A673 (cell line): ENCODE measurements at places on chromosomes 1 and 21.

DNA sequence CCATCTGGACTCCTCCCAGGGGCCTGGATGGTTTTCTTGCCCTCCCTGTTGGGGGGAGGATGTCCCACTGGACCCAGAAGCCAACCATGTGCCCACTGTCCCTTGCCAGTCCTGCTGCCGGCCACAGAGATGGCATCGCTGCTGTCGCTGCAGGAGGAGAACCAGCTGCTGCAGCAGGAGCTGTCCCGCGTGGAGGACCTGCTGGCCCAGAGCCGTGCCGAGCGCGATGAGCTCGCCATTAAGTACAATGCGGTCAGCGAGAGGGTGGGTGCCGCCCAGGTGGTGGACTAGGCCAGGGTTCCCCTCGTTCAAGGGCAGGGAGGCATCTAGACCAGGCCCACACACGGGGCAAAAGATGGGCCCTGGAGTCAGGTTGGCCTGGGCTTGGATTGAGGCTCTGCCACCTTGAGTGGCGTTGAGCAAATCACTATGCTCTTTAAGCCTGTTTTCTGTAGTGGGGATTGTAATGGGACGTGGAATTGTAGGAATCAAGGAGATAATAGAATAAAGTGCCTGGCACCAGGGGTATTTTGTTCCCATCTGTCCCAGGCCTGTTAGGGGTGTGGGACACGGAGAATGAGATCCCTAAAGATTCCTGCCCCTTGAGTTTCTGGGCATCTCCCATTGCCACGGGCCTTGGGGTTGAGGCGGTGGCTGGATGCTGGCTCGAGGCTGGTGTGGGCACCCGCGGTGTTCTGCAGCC lies 2.6 kb downstream of the CROCC start:
- DNase-seq, result no peak

GRCh38 chr1:26210147-26210870 lies 19.9 kb downstream of the CATSPER4 start:
- no peak for DNase-seq

- peak; percentile 30 for DNase-seq
Measured at GRCh38 chr1:9909234-9910046, 629 bp downstream of the CTNNBIP1 start.

GRCh38 chr1:23591460-23592208 lies 32.3 kb upstream of the ID3 start:
- no peak for DNase-seq
